Fibroblast of the aortic adventitia (primary cell): ENCODE measurements at places on chromosomes 1 and 21. TPM values are rescaled to one million over a fixed set of nuclear protein-coding genes. Genes with fewer than 3 reads are reported as not detected.

Gene ANKRD45
- total RNA-seq: 0.09 and 0.82 TPM in 2 replicates

Gene DPT
- total RNA-seq: 2.4 and 8.8 TPM in 2 replicates

Gene RNF207
- 7.8 and 42.6 TPM in 2 replicates for total RNA-seq

Gene TRIM67
- total RNA-seq: not detected in 2 replicates

Gene SERINC2
- total RNA-seq: 5.4 TPM in 1 of 2 replicates, not detected in the other

Gene TNNI3K
- 1.6 TPM in 1 of 2 replicates, not detected in the other for total RNA-seq

Gene LCE1D
- total RNA-seq: not detected in 2 replicates

Gene NPR1
- total RNA-seq: 1.5 and 24.0 TPM in 2 replicates

Gene GSTM5
- total RNA-seq: 6.1 and 13.0 TPM in 2 replicates

DNA sequence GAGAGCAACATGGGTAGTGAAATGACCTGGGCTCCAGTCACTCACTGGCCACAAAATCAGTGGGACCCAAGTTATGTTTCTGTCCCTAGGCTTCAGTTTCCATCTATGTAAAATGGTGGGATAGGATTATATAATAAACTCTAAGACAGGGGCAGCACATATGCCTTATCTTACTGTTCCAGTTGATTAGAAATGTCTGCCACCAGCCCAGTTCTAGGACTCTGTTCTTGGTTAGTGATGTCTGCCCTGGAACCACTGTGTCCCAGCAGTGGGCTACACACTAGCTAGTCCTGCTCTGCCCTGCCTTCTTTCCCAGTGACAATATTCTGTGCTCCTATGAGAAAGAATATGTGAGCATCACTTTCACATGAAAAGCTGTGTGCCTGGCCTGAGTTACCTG is 138.3 kb downstream of the PCNX2 start:
- no peak for DNase-seq

GRCh38 chr1:103197216-103197615 is 88.9 kb upstream of the COL11A1 start:
- peak; percentile 10 for DNase-seq

DNA sequence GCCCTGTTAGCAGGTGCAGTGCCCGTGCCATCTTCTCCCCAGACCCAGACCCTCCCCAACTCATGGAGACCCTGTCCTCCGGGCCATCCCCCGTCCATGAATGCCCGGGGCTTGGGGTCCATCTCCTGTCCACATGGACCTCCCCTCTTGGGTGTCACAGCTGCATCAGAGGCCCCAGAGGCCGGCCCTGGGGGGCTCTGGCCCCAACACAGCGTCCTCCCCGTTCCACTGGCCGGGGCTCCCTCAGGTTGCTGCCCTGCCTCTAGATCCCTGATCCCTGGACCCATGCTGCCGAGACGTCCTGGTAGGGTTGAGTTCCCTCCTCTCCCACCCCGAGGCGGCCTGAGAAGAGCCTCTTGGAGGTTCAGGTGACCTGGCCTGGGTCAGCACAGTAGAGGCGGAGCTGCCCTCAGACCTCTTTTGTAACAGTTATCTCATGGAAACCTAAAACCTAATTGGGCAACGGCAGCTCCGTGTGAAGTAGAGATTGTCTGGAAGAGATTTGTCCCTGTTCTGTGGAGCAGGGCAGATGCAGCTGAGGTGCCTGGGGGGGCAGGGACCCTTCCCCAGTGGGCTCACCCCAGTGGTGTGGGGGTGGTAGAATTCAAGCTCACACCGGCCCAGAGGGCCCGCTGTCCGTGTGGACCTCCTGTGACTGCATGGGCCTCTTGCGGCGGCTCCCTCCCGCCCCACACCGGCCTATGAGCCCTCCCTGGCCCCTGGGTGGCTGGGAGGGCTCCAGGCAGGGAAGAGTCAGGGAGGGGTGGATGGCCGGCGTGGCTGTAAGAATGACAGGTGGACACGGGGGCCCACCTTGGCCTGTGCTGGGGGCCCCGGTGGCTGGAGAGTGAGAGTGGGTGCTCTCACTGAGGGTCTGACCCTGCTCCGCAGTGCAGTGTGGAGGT is 56.1 kb downstream of the SKI start:
- no peak for DNase-seq

DNA sequence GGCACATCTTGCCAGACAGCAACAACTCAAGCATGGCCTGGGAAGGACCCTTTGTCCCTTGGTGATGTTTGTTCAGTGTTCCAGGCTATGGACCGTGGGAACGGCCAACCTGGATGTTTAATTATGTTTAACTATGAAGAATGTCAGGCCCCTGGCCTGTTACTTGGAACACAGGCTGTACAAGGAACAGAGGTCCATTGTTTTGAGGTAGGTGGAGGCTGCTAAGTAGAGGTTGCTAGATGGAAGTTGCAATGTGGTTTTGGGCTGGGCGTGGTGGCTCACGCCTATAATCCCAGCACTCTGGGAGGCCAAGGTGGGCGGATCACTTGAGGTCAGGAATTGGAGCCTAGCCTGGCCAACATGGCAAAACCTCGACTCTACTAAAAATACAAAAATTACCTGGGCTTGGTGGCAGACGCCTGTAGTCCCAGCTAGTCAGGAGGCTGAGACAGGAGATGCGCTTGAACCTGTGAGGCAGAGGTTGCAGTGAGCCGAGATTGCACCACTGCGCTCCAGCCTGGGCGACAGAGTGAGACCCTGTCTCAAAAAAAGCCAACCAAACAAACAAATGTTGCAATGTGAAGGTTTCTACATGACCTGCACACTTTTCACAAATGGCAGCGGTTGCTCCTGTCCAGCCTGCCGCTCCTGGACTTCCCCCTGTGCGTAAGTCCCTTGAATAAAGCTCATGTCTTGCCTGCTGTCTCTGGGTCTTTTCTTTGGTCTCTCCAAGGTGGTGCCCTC is 2.5 kb upstream of the LEFTY1 start:
- DNase-seq: no peak

DNA sequence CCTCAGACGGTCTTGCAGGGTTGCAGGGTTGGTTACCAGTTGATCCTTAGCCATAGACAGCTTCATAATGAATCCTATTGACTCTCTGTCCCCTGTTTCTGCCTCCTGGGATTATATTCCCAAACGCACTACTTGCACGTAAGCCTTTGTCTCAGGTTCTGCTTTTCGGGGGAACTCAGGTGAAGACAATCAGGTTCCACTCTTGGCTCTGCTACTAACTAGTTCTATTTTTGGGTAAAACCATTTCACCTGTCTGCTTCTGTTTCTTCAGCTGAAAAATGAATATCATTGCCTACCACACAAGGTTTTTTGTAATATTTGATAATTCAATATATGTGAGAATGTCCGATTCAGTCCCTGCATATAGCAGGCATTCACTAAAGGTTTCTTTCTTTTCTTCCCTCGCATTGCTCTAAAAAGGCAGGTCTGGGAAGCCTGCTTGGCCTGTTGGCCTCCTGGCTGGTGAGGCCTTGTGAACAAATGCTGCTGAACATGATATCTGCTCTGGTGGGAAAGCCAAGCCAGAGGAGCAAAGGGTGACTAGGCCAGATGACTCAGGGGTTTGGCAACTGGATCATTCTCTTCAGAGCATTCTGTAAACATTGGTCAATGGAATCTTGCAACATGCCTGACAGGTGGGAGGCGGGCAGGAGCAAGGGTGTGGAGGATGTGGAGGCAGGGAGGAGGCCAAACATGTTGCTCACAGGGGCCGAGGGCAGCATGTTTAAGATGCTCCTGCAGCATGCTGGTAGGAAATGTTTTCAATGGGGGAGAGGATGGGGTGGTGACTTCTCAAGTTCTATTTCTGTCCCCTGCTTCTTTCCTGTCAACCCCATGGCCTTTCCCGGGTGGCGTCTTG is 23.8 kb downstream of the IER5 start:
- DNase-seq: peak; percentile 99

GRCh38 chr1:231933711-231934626 is 307.4 kb downstream of the DISC1 start:
- DNase-seq: no peak

- DNase-seq: peak; percentile 9
Measured at GRCh38 chr21:39251326-39251725, 62.1 kb downstream of the BRWD1 start.

- DNase-seq: no peak
Measured at GRCh38 chr1:167767761-167768160, 46.0 kb downstream of the MPZL1 start.

DNA sequence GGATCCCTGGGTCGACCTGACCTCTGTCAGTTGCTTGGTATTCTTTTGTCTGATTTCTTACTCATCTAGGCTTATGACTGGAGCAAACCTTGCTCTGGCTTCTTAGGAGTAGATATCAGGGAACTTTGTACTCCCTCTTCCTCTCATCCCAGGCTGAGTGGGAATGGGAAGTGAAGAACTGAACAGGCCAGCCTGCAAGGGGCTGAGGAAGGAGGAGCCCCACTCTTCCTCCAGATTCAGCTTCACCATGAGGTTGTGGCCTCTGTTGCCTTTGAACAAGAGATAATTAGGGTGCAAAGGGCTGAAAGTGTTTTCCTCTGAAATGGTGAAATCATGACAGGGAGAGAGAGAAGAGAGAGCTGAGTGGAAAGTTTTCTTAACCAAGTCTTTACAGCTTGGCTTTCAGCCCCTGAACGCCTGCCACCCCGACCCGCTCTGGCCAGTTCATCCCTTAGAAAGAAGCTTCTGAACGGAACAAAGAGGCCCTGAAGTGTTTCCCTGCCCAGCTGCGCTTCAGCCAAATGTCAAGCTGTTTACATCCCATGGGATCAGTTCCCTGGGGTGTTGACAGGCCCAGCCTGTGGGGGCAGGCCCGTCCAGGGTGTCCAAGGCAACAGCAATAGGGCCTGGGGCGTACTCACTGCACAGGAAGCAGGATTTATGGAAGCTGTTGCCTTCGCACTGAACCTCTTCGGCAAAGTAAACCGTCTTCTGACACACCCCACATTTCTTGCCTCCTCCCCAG is 11.2 kb downstream of the CSRP1 start:
- peak; percentile 79 for DNase-seq

DNA sequence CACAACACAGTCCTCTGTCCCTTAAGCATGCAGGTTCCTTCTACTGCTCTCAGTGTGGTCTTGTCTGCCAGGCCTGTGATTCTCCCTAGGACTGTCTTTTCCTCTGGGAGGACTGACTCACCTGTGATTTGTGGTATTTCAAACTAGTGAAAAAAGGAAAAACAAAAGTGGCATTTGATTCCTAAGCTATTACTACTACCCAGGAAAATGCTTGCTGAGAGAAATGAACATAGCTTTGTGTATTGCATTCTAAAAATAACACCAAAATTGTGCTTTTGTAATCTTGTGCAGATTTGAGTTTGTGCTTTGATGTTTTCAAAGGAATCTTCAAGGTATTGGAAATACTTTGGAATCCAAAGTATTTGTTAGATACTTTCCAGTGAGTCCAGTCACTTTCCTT is 57.0 kb downstream of the GPR161 start:
- DNase-seq: peak; percentile 68

DNA sequence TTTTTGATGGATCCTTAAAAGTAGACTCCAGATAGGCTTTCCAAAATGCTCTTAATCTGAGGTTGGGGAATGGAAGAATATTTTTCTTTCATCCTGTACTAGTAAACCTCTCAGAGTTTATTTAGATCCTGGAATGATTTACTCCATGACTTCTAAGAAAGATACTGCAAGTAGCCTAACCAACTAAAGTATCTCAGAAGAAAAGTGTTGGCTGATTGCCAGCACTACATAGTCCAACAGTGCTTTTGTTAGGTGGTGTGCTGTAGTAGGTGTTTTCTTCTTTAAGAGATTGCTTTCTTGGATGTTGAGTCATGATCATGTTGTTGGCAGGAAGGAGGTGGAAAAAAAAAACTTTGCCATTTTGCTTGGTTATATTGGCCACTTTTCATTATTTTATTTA is 119.8 kb downstream of the OSBPL9 start:
- DNase-seq: peak; percentile 93

- DNase-seq: peak; percentile 53
Measured at GRCh38 chr1:1841575-1841995, 49.3 kb downstream of the GNB1 start.

DNA sequence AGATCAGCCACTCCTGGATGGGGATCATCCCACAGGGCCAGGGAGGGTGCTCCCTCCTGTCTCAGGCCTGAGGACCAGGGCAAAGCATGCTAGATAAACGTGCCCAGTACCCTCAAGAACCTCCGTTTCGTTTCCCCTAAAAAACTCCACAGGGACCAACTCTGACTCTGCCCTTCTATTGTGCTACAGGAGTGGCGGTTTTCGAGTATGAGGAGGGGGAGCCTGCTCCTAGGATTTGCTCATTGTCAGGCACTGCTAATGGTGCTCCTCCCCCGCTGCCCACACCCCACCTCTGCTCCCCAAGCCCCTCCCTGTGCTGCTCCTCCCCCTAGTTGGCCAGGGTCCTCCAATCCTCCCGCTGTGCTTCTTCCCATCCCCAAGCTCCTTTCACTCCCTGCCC is 32.0 kb downstream of the PGBD5 start:
- no peak for DNase-seq

GRCh38 chr1:63152572-63152971 is 169.8 kb upstream of the FOXD3 start:
- DNase-seq: no peak

DNA sequence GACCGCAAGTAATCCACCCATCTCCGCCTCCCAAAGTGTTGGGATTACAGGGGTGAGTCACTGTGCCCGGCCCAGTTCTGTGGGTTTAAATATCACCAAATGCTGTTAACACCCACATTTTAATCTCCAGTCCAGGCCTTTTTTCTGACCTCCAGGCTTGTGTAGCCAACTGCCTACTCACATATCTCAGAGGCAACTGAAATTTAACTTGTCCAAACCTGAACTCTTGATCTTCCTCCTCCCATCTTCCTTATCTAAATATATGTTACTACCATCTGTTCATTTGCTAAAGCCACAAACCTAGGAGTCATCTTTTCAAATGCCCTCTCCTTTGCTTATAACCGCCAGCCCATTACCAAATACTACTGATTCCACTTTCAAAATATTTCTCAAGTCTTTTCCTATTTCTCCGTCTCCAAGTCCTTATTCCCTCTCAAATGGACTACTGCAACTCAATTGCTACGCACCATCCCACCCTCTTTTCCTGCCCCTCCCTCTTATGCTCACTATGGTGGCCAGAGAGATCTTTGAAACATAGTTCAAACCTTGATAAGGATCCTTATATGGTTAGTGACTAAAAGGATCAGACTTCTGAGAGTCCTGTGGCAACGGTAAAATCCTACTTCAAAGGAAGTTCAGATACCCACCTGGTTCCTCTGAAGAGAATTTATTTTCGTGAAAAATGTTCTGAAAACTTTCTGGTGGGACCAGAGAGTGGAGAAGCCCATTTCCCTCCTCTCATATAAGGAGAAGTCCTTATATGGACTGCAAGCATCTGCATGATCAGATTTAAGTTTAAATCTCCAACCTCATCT is 78.5 kb upstream of the CDC42BPA start:
- DNase-seq: no peak

- no peak for DNase-seq
Measured at GRCh38 chr21:33238146-33238545, 8.4 kb downstream of the IFNAR2 start.

GRCh38 chr1:165857046-165857801 is 29.8 kb downstream of the UCK2 start:
- DNase-seq: no peak

GRCh38 chr1:173295995-173296394 is 88.9 kb upstream of the TNFSF4 start:
- no peak for DNase-seq
